SK-N-DZ (cell line): ENCODE measurements at places on chromosomes 1 and 21.

GRCh38 chr1:30761381-30762151 is 4.0 kb upstream of the LAPTM5 start:
- no peak for DNase-seq

- no peak for DNase-seq
These were observed 39.1 kb upstream of the SLC19A1 start for GRCh38 chr21:45581322-45581712.

DNA sequence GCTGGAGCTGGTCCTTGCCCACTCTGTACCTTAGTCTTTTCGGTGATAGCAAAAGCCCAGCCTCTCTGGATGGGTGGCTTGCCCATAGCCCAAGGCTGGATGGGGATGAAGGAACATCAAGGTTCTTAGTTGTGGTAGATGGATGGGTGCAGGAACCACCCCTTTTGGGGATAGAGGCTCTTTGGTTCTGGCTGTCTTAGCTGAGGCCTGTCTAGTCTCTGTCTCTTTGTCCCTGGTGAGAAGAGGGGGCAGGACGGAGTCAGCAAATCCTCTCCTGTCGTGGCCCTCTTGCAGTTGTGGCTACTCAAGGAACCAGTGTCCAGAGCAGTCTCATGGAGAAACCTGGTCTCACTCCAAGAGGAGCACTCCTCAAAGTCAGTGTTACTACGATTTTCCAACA is 8.5 kb downstream of the VANGL2 start:
- no peak for DNase-seq

DNA sequence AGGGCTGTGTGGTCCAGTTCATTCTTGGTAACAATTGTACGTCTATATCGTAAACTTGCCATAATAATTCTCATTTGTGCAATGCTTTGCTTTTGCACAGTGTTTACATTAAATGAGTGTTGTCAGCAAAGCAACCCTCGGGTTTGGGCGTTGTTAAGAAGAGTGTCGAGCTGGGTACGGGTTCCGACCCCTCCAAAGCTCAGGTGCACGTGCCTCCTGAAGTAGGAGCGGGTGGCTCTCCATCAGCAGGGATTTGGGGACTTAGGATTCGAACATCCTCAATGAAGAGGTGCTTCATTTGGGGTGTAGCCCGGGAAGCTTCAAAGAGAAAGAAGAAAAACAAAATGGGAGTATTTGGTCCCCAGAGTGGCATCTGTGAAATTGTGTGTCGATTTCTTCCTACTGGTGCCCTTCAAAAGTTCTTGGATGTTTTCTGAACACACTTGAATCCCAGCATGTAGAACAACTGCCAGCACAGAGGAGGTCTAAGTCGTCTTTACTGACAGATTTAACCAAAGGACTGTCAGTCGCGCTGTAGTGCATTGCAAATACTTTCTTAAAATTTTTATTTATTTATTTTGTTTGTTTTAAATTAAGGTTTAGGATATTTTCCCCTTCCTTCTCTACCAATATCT is 1.1 kb downstream of the TRIM58 start:
- no peak for DNase-seq
